ENCODE measurements at places on chromosomes 1 and 21. TPM values are rescaled to one million over a fixed set of nuclear protein-coding genes. Genes with fewer than 3 reads are reported as not detected.
A peak's percentile ranks its signal among the peaks of the same experiment; 100 is the strongest.

TEKT2 gene
- not detected for total RNA-seq

LRRC53 gene
- total RNA-seq: not detected

TIE1 gene
- total RNA-seq: not detected

SFN gene
- not detected for total RNA-seq

DNA sequence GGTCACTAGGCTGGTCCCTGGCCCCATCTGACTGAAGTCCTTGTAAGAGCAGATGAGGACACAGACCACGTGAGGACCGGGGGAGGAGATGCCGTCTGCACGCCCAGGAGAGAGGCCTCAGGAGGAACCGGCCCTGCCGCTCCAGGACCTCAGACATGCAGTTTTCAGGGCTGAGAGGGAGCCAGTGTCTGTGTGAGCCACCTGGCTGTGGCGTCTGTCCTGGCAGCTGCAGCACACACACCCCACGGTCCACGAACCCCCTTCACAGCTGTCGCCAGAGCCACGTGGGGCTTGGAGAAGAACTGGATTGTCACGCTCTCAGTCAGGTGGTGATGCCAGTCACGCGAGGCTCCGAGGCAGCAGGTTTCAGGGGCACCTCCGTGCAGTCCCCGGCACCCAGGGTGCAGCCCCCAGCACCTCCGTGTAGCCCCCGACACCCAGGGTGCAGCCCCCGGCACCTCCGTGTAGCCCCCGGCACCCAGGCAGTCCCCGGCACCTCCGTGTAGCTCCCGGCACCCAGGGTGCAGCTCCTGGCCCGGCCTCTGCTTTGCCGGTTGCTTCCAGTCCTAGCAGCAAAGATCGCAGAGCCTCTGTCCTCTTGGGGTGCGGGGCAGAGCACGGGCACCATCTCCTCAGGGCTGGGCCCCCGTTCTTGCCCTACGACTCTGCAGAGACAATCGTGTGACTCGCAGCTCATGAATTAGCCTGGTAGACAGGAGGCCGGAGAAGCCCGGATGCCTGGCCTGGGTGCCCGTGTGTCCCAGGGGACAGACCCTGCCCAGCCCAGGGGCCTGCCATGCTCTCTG lies 19.0 kb upstream of the SUMO3 start:
- H3K4me1 ChIP-seq: peaks cover 9% of the 10 kb centered on the region
- peaks cover 5% of the 10 kb centered on the region for H3K27me3 ChIP-seq
- peak; percentile 91 for DNase-seq
- no peak overlapping the region for H3K4me3 ChIP-seq

DNA sequence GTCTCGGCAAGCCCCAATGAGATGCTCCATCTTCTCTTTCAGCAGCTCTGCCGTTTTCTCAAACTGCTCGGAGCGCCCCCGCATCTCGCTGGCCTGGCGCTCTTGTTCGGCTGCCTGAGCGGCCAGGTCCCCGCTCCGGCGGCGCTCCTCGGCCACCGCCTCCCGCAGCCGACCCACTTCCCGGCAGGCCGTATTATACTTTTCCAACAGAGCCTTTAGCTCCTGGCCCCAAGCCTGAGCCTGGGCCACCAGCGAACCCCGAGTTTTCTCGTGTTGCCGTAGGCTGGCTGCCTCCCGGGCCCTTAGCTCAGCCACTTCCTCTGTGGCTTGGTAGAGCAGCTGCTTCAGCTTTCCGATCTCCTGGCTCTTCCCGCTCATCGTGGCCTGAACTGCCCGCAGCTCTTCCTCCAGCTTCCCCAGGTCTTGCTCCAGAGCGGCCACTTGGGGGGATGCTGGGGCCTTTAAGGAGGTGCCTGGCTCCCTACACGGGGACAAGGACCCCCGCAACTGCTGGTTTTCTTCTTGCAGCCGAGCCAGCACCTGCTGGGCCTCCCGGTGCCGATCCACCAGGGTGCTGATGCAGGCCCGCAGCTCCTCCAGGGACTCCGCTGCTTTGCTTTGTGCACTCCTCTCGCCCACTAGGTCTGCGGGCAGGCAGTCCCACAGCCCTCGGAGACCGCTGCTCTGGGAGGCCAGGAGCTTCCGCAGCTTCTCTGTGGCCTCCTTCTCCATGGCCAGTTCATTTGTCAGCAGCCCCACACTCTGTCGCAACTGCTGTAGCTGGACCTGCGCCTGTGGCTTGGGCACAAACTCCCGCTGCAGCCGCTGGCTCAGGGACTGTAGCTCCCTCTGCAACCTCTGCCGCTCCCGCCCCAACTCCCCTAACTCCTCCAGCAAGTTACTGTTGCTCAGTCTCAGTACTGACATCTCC lies 13.4 kb upstream of the PIAS3 start:
- peak overlapping the region; percentile 41 for H3K27ac ChIP-seq
- peaks cover 7% of the 10 kb centered on the region for H3K27me3 ChIP-seq
- no peak for DNase-seq
- peak overlapping the region; percentile 51 for H3K4me3 ChIP-seq

- H3K36me3 ChIP-seq: peaks cover 5% of the 10 kb centered on the region
- H3K4me3 ChIP-seq: no peak overlapping the region
- no peaks in the 10 kb centered on the region for H3K27me3 ChIP-seq
- peaks cover 4% of the 10 kb centered on the region for H3K4me1 ChIP-seq
- H3K27ac ChIP-seq: no peak overlapping the region
Measured at GRCh38 chr1:14845851-14846250, 247.4 kb downstream of the KAZN start.

GRCh38 chr1:197961449-197961848 lies 44.3 kb downstream of the LHX9 start:
- no peak for DNase-seq
- H3K4me1 ChIP-seq: peaks cover 15% of the 10 kb centered on the region
- no peak overlapping the region for H3K4me3 ChIP-seq
- no peaks in the 10 kb centered on the region for H3K36me3 ChIP-seq

DNA sequence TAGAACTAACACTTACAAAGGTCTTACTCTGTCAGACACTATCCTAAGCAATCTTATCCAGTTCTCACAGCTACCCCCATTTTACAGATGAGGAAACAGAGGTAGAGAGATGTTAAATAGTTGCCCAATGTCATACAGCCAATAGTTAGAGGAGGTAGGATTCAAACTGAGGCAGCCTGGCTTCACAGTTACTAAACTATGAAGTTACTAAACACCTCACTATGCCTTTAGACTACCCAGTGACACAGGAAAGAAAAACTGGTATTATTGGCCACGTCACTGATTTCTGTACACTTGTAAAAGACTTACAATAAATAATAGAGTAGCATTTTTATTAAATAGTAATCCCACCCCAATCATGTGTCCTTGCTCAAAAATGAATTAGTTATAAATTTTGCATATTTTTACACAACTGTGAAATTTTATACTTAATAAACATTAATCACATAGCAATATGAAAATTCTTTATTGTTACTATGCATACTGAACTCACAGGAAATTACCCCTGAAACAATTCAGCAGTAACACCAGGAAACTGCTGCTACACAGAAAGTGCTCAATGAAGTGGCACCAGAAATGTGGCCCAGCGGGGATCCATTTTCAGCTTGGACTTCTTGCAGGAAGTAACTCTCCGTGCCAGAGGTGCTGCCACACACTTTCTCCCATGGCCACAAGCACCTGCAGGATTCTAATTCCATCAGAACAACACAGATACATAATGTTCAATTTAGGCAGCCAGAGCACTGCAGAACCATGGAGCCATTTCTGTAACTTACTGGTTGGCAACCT lies 69.4 kb downstream of the VAV3 start:
- no peaks in the 10 kb centered on the region for H3K36me3 ChIP-seq
- no peak overlapping the region for H3K27ac ChIP-seq
- peaks cover 5% of the 10 kb centered on the region for H3K27me3 ChIP-seq
- no peak overlapping the region for H3K4me3 ChIP-seq
- DNase-seq: no peak

DNA sequence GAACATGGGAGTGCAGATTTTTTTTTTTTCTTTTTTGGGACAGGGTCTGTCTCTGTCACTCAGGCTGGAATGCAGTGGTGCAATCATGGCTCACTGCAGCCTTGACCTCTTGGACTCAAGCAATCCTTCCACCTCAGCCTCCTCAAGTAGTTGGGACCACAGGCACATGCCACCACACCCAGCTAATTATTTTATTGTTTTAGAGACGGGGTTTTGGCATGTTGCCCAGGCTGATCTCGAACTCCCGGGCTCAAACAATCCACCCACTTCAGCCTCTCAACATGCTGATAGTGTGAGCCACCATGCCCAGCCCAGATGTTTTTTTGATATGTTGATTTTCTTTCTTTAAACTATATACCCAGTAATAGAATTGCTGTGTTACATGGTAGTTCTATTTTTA lies 57.7 kb downstream of the RGSL1 start:
- H3K4me1 ChIP-seq: no peaks in the 10 kb centered on the region
- H3K27me3 ChIP-seq: peaks cover 3% of the 10 kb centered on the region
- no peaks in the 10 kb centered on the region for H3K36me3 ChIP-seq

GRCh38 chr1:119653135-119653838 lies 5.2 kb upstream of the ZNF697 start:
- peak overlapping the region; percentile 72 for H3K27ac ChIP-seq
- H3K4me3 ChIP-seq: no peak overlapping the region
- H3K27me3 ChIP-seq: no peaks in the 10 kb centered on the region
- DNase-seq: no peak
- no peaks in the 10 kb centered on the region for H3K36me3 ChIP-seq
- peaks cover 44% of the 10 kb centered on the region for H3K4me1 ChIP-seq
